ENCODE measurements at places on chromosomes 13 and 19.

DNA sequence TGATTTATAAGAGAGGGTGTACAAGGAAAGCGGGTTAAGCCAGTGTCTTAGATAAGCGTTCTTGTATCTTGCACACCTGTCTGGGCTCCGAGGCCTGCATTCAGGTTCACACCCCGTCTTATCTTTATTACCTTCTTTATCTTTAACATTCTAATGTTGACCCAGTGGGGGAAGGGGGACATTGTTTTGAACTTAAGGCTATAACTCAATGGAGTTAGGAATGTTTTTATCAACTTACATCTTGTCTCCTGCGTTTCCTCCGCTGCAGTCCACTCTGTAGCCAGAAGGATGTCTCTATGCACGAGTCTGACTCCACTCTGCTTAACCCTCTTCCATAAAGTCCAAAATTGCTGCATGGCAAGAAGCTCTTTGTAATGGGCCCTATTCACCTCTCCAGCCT lies 71.2 kb downstream of the FGF9 start:
- DNase-seq = no peak

DNA sequence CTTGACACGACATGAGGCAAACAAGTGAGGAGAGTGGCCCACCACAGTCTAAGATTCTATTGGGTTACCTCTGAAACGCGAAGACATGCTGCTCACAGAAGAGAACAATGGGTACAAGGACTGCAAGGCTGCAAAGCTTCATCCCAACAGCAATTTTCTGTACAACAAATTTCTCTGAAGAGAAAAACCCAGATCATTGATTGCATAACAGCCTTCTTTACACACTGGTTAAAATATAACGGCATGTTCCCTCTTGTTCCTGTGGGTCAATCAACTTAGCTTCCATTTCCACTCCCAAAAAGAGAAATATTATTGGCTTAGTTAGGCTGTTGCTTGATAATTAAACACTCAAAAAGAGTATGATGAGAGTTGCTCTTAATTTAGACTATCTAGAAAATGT lies at the start of gene CPB2:
TSS of gene CPB2 (minus strand) at position 166 of the 400 bp plus-strand sequence. CDS start at position 142, 24 bp downstream.
- no peak for DNase-seq

GRCh38 chr13:97654236-97654635 lies 220.3 kb downstream of the RAP2A start:
- DNase-seq = no peak

GRCh38 chr19:33487901-33488800 lies 33.4 kb downstream of the PEPD start:
- DNase-seq = no peak

DNA sequence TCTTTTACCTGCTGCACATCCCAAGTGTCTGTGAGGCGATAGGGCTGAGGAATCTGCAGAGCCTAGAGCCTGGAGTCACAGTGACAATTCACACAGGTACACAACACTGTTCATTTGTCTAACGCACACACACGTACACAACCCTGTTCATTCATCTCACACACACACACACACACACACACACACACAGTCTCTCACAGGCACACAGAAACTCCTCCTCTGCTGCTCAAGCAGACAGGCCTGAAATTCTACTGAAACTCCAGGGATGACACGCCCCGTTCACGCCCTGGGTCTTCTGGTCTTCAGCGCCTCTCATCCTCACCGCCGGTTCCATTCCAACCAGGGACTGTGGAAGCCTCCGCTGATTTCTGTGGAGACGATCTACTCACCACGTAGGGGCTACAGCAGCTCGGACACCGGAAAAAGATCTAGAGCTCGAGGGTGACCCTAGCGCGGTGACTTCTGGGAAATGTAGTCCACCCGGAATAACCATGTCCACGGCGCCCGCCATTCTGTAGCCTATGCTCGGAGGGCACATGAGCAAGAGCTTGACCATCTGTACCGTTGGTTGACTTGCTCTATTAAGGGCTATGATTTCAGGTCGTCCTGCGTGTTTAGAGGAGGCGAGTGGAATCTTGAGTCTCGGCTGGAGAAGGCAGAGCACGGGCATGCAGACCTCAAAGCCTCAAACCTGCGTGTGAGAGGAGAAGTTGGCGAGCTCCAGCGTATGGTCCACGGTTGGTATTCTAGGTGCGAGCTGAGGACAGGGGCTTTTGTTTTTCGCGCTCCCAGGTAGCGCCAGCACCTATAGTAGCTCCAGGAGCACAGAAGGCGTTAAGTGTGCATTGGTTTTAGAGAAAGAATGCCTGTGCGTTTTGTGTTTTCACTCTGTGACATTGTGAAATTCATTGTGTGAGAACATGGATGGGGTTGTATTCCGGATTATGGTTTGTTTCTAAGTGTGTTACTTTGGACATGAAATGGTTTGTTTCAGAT lies 33.4 kb downstream of the ZNF45 start:
- DNase-seq = peak; percentile 65

- DNase-seq = no peak
Observed at GRCh38 chr13:99388334-99388923, 81.2 kb upstream of the GPR183 start.

GRCh38 chr19:18759304-18759994 lies 31.7 kb downstream of the COMP start:
- no peak for DNase-seq

GRCh38 chr13:45602183-45603170 lies 13.1 kb downstream of the ERICH6B start:
- DNase-seq = no peak

- no peak for DNase-seq
Observed at GRCh38 chr19:45785781-45786532, 3.7 kb upstream of the DMPK start.
